ENCODE measurements at places on chromosomes 16 and 17.
A peak's percentile ranks its signal among the peaks of the same experiment; 100 is the strongest.

DNA sequence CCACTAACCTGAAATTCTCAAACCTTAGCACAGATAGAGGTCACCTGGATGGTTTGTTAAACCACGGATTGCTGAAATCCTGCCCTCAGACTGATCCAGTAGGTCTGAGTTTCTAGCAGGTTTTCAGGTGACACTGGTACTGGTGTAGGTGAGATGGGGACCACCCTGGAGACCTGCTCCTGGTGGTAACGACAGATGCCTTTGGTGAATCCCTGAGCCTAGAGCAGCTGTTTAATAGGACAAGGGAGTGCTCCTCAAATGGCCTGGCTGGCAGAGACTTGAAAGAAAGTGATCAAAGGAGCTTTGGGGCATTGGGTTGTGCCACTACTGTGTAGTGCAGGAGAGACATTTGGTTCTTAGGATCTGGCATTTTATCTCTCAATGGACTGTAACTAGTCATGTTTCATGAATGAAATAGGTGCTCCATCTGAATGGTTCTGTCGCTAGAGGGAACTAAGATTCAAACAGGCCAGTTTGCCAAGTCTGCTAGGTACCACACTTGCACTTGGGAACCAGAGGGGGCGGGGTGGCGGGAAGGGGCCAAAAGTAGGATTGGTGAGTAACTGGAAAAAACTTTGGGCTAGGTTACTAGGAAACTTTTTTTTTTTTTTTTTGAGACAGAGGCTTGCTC lies 2.9 kb upstream of the IFI35 start:
- H3K27ac ChIP-seq, result peak overlapping the region; percentile 49
- peaks cover 27% of the 10 kb centered on the region for H3K4me1 ChIP-seq
- DNase-seq, result no peak
- H3K36me3 ChIP-seq, result peaks cover 40% of the 10 kb centered on the region

DNA sequence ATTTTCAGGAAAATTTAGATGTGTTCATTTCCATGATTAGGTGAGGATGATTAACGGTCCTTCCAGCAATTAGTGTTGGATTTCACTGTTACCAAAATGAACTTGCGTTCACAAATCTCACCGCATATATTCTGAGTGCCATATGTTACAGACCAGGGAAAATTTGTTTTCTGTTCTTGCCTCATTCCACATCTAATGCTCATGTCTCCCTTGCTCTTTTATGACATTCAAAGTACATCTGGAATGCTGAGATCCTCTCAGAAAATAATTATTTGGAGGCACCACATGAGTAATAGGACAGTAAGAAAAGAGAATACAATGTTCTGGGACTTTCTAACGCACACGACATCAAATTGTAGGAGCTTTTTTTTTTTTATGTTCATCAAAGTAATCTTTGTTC lies 406.5 kb downstream of the SHISA9 start:
- no peak for DNase-seq
- no peak overlapping the region for H3K4me3 ChIP-seq
- H3K4me1 ChIP-seq, result no peaks in the 10 kb centered on the region
- no peak overlapping the region for H3K27ac ChIP-seq

DNA sequence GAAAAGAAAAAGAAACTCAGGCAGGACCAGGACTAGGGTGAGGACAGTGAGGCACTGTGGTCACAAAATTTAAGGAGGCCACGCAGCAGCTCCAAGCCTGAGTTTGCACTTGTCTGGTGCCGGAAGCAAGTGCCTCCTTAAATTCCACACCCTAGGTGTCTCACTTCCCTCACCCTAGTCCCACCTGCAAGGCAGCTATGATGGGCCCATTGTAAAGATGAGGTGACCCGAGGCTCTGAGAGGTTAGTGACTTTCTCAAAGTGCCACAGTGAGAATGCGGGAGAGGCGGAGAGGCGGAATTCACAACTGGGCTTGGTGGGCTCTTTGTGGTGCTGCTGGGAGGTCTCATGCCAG lies 21.5 kb upstream of the EEF2K start:
- H3K27me3 ChIP-seq, result no peaks in the 10 kb centered on the region
- H3K36me3 ChIP-seq, result no peaks in the 10 kb centered on the region
- no peak overlapping the region for H3K4me3 ChIP-seq
- peaks cover 19% of the 10 kb centered on the region for H3K4me1 ChIP-seq
- no peak for DNase-seq

- H3K4me3 ChIP-seq, result no peak overlapping the region
- no peak for DNase-seq
- peaks cover 5% of the 10 kb centered on the region for H3K4me1 ChIP-seq
- peaks cover 3% of the 10 kb centered on the region for H3K27me3 ChIP-seq
- no peaks in the 10 kb centered on the region for H3K36me3 ChIP-seq
Observed at GRCh38 chr16:10253409-10253808, 71.2 kb upstream of the GRIN2A start.

GRCh38 chr16:2782583-2783351 lies 4.6 kb downstream of the PRSS33 start:
- no peak overlapping the region for H3K27ac ChIP-seq
- peaks cover 16% of the 10 kb centered on the region for H3K4me1 ChIP-seq
- H3K4me3 ChIP-seq, result no peak overlapping the region
- H3K27me3 ChIP-seq, result peaks cover 5% of the 10 kb centered on the region

DNA sequence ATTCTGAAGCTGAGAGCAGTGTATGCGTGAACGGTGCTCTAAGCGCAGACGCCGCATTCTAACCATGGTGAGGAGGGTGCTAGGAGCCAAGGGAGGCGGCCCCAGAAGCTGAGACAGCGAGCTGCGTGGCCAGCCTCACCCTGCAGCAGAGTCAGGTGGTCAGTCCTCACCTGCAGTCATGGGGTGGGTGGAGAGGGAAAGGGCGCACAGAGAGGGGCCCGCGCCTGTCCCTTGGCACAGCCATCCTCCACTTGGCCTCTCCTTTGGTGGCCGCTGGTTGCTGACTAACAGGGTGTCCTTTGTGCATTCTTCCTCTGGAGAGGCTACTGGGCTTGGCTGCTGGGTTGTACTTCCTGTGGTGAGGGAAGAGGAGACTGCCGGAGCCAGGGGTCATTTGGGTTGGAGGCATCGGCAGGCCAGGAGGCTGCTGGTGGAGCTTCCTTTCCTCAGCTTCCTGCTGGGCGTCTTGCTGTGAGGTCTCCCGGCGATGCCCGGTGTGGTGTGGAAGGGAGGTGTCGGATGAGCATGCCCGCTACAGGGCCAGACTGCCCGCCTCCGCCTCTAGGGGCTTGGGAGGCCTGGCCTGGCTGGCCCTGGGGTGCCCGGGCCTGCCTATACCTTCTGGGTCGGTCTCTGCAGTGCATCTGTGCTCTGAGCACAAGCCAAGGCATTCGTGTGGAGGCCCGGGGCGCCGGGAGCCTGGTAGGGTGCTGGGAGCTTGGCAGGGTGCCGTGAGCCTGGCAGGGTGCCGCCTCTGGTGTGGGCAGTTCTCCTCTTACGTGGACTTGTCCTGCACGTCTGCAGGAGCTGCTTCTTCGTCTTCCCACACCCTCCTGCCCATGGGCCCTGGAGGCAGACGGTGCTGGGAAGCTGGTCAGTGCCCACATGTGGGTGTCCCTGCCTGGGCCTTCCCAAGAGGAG lies 17.4 kb downstream of the RNF213 start:
- H3K36me3 ChIP-seq, result peaks cover 52% of the 10 kb centered on the region
- no peaks in the 10 kb centered on the region for H3K27me3 ChIP-seq
- peak overlapping the region; percentile 13 for H3K27ac ChIP-seq
- DNase-seq, result no peak
- H3K4me1 ChIP-seq, result peaks cover 29% of the 10 kb centered on the region

DNA sequence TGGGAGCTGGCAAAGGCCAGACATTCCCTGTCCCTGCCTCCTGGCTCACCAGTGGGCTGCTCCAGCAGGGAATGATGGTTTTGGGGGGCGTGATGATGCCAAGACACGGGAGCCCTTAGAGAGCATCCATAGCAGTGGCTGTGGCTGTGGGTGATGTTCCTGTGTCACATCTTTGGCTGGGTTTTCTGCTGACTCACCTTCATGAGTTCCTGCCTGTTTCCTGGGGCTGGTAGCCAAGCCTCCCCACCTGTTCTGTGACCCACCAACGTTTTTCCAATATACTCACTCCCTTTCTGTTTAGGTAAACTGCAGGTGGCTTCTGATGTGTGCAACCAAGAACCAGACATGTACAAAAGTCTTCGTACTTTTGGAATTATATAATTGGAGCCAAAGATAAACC lies 16.5 kb upstream of the NF1 start:
- H3K36me3 ChIP-seq, result no peaks in the 10 kb centered on the region
- no peaks in the 10 kb centered on the region for H3K4me1 ChIP-seq
- H3K4me3 ChIP-seq, result no peak overlapping the region
- H3K27me3 ChIP-seq, result no peaks in the 10 kb centered on the region

- H3K36me3 ChIP-seq, result no peaks in the 10 kb centered on the region
- H3K27me3 ChIP-seq, result peaks cover 12% of the 10 kb centered on the region
- H3K4me1 ChIP-seq, result peaks cover 11% of the 10 kb centered on the region
- H3K27ac ChIP-seq, result no peak overlapping the region
- no peak for DNase-seq
Observed at GRCh38 chr16:57892447-57893096, 78.4 kb downstream of the CNGB1 start.

DNA sequence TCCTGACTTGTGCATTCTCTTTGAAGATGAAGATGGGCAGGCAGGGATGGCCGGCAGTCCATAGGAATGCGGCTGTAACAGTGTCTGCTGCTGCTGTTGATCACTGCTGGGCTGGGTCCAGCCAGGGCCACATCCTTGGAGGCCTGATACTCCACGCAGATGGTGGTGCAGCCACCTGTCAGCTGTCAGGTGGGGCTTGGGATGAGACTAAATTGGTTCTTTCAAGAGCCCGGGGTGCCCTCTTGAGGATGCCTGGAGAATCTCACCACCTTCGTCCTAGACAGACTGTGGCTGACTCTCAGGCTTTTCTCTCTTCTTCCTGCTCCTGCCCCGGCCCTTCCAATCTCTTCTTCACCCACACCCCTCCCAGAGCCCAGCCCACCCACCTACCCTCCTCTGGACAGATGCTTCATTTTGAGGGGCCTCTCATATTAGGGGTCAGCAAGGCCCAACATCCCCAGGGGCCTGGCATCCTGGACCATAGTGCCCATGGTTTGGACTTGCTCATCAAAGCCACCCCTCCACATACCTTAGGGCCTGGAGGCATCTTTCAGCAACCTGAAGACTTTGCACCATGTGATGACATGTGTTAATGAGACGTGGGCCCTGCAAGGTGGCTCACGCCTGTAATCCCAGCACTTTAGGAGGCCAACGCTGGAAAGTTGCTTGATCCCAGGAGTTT lies 19.1 kb downstream of the OSBPL7 start:
- H3K27me3 ChIP-seq, result no peaks in the 10 kb centered on the region
- peak; percentile 71 for DNase-seq
- no peaks in the 10 kb centered on the region for H3K4me1 ChIP-seq
- no peak overlapping the region for H3K27ac ChIP-seq

DNA sequence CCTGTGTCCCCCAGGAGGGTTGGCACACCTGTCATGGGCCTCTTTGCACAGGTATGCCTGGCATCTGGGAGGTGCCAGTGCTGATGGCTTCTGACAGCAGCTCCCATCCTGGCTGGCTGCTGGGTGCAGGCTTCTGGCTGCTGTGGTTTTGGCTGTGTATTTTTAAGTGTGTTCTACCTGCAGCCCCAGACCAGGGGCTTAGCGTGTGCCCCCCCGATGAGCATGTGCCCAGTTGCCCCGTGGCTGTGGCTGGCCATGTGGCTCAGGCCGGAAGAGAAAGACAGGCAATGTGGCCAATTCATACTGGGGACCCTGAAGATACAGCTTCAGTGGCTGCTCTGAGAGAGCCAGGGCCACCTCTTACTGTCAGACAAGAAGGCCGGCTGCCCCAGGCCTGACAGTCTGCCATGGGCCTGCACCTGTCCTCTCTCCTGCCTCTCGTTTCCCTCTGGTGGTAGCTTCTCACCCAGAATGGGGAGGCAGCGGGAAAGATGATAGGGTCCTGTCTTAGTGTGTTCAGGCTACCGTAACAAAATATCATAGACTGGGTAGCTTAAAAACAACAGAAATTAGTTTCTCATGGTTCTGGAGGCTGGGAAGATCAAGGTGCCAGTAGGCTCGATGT lies 37.6 kb upstream of the LGALS9 start:
- no peak overlapping the region for H3K4me3 ChIP-seq
- peaks cover 5% of the 10 kb centered on the region for H3K4me1 ChIP-seq
- no peak overlapping the region for H3K27ac ChIP-seq
- H3K36me3 ChIP-seq, result peaks cover 15% of the 10 kb centered on the region
- no peak for DNase-seq
- H3K27me3 ChIP-seq, result no peaks in the 10 kb centered on the region

GRCh38 chr16:64864232-64864809 lies 257.5 kb downstream of the CDH11 start:
- H3K4me1 ChIP-seq, result no peaks in the 10 kb centered on the region
- H3K27me3 ChIP-seq, result no peaks in the 10 kb centered on the region
- no peak overlapping the region for H3K27ac ChIP-seq
- no peak for DNase-seq
- H3K36me3 ChIP-seq, result no peaks in the 10 kb centered on the region

- H3K27me3 ChIP-seq, result no peaks in the 10 kb centered on the region
- DNase-seq, result no peak
- H3K27ac ChIP-seq, result no peak overlapping the region
Observed at GRCh38 chr16:12721841-12722421, 81.8 kb downstream of the CPPED1 start.

GRCh38 chr17:41870627-41871026 lies 5.4 kb upstream of the KLHL11 start:
- DNase-seq, result peak; percentile 15
- peaks cover 31% of the 10 kb centered on the region for H3K4me1 ChIP-seq
- no peaks in the 10 kb centered on the region for H3K27me3 ChIP-seq
- H3K4me3 ChIP-seq, result no peak overlapping the region
- peak overlapping the region; percentile 93 for H3K27ac ChIP-seq

- no peak overlapping the region for H3K4me3 ChIP-seq
- H3K27ac ChIP-seq, result no peak overlapping the region
- no peak for DNase-seq
- no peaks in the 10 kb centered on the region for H3K27me3 ChIP-seq
- peaks cover 5% of the 10 kb centered on the region for H3K4me1 ChIP-seq
Observed at GRCh38 chr17:17778308-17779014, 58.3 kb downstream of the SREBF1 start.

DNA sequence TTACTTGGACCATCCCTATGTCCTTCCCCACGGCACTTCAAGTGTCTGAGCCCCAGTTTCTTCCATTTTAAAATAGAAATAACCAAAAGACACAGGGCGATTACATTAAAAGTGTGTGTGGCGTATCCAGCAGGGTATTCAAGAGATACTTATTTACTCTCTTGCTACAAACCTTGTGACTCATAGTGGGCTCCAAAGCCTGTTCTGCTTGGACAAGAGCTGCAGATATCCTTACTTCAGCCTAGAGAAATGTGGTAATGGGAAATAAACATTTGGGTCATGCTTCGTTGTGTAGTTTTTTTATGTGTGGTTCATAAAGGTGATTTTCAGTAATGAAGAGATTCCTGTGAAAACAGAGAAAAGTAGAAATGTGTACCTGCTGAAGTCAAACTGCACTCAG lies 288.9 kb upstream of the CDH11 start:
- H3K27ac ChIP-seq, result no peak overlapping the region
- no peak for DNase-seq
- H3K4me1 ChIP-seq, result no peaks in the 10 kb centered on the region
- H3K36me3 ChIP-seq, result no peaks in the 10 kb centered on the region

Data from activated CD4-positive, alpha-beta memory T cell treated with anti-CD3 and anti-CD28 coated beads for 36 hours (primary cell).